ENCODE measurements at places on chromosomes 5 and 9.

DNA sequence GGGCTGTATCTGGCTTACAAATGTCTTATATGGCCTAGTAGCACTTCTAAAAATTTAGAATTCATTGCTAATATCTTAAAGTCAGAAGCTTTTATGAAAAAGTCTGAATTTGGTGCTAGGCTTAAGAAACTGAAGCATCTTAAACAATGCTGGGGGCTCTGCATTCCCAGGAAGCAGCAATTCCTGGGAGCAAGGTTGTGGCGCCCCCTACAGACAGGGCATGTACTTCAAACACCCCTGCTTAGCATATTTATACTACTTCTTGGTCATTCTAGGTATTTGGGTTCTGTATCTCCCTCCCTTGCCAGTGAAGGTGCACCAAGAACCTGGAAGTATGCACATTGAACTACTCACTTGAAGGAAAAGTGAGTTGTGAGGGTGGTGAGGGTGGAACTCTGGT is 64.6 kb upstream of the GRIA1 start:
- no peak for DNase-seq

GRCh38 chr5:96256795-96257470 is 176.1 kb downstream of the PCSK1 start:
- no peak for DNase-seq

GRCh38 chr9:69324549-69325401 is at the start of gene ENTREP1:
Gene ENTREP1, plus strand, starts transcription at chr9:69325215. Its CDS starts 95 bp downstream, at chr9:69325310.
- no peak for DNase-seq

DNA sequence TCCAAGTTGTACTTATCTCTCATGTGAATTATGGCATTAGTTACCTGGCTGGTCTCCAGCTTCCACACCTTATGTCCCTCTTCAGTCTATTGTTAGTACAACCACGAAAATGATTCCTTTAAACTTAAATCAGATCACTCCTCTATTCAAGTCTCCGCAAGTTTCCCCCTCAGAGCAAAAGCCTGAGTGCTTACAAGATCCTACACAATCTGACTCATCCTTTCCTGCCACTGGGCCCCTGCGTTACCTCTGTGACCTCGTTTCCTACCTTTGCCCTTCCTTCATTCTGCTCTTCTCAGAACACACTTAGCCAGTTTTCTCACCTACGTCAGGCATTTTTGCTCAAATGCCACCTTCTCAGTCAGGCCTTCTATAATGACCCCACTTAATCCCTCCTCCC is 45.1 kb upstream of the GLIS3 start:
- DNase-seq = peak; percentile 37

- no peak for DNase-seq
These were observed 337.5 kb downstream of the ZNF608 start for GRCh38 chr5:124408738-124409453.

- DNase-seq = no peak
These were observed 77.9 kb upstream of the ATG10 start for GRCh38 chr5:81893961-81894360.

DNA sequence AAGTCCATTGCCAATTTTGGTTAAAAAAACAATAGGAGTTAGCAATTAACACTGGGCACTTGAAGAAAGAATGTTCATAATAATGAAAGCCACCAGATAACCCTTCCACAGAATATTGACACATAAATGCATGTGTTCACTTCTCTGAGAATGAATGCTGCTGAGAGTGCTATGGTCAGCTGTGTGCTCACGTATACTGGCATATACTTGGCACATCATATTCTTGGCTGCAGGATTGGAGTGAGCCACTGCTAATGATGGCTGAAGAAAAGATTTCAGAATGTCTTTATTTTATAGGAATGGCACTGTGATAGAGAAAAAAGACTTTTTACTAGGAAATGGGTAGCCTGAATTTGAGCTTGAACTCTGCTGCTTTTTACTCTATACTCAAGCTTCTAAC is 46.0 kb upstream of the SMARCA2 start:
- no peak for DNase-seq

DNA sequence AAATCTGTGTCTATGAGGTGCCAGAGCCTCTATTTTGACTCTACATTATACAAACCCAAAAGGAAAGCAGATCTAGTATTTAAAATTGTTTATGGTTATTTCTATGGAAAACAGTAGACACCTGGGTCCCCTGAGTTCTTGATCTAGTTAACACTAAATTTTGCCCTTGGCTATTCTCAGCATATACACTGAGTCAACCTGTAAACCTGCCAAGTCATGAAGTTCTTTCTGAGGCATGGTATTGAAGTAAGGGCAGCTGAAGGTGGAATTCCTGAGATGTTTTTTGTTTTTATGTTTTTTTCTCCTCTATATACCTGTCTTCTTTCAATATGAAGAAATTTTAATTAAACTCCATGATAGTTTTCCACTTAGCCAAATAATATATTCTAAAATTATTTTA is 120.2 kb downstream of the PDE4D start:
- no peak for DNase-seq
